ENCODE measurements at places on chromosomes 12 and 14.

DNA sequence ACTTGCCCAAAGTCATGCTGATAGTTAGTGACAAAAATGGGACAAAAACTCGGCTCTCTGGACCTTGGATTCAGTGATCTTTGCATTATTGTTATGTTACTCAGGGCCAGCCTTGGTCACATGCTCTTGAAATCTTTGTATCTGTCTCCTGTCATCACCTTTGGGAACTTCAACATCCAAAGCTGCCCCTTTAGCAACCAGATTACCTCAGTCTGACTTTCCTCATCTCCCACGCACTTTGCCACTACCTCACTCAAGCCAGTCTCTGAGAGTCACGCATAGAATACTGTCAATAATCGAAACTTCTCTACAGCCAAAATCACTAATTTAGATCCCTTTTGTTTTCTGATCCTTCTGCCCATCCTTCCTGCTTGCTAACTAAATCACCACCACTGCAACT lies 90.8 kb upstream of the DAAM1 start:
- DNase-seq: no peak

GRCh38 chr14:32443890-32444661 lies 115.0 kb downstream of the AKAP6 start:
- DNase-seq: no peak

DNA sequence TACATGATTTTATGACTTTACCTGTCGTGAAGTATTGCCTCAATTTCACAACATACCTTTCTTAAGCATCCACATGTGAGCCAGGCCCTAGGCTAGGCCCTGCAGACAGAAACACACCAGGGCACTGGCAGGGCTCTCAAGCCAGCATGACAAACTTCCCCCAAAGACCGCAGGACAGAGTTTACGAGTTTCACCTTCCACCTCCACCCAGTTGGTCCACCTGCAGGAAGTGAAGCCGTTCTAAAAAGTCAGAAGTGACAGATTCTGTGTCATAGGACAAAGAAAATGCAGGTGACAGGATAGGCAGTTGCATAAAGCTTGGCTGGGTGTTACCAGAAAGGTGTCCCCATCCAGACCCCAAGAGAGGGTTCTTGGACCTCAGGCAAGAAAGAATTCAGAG lies 382.3 kb downstream of the PCNX1 start:
- no peak for DNase-seq

- no peak for DNase-seq
These were observed 4.5 kb downstream of the GRIN2B start for GRCh38 chr12:13976880-13977279.

DNA sequence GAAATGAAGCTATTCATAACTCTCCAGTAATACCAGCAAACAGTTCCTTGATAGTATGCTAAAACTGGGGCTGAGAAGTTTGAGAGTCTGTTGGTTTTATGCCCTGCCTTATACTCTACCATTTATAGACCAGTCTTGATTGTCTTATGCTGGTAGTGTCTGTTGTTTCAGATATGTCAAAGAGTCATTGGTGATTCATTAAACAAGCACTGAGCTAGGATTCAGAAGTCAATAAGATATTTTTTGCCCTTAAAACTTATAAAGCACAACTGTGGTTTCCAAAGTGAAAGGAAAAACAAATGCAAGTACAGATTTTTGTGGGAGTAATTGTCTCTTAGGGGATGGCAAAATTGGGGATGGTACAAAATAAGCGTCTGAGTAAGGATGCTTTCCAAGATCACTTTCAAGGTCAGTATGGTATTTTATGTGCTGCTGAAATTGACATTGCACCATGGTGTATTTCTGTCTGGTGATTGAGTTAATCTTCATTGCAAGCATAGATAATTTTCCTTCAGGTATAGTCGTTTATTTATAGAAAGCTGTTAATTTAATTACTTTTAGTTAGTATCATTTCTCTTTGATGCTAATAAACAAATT lies 289.5 kb upstream of the E2F7 start:
- no peak for DNase-seq

DNA sequence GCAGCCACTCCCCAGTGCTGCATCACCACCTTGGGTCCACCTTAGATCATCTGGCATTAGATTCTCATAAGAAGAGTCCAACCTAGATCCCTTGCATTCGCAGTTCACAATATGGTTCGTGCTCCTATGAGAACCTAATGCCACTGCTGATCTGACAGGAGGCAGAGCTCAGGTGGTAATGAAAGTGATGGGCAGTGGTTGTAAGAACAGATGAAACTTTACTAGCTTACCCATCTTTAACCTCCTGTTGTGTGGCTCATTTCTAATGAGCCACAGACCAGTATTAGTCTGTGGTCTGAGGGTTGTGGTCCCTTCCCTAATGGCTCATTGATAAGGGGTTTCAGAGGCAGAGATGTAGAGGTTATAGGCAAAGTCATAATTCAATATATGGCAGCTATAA lies 615.9 kb upstream of the MIS18BP1 start:
- DNase-seq: no peak

DNA sequence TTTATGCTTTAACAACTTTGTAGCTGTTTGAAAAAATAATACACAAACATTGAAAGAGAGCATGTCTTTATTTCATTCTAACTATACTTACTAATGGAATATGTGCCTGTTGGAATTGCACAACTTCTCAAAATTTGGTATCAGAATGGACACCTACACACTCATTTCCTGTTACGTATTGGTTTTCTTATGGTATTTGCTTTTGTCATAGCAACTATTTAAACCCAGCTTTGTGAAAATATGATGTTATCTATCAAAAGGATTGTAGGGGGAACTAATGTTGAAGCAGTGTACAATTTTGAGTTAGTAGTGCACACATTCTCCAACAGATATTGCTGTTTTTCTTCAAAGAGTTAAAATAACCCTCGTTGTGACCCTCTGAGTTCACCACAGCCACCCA lies 52.6 kb downstream of the RBMS2 start:
- DNase-seq: no peak

- no peak for DNase-seq
These were observed 7.2 kb downstream of the EEA1 start for GRCh38 chr12:92921877-92922276.

Data from DMS79 treated with DMSO at 0.1 percent for 48 hours (cell line).